Activated T-cell treated with anti-CD3 and anti-CD28 coated beads for 24 hours (primary cell): ENCODE measurements at places on chromosomes 7 and 10.
A peak's percentile ranks its signal among the peaks of the same experiment; 100 is the strongest.

DNA sequence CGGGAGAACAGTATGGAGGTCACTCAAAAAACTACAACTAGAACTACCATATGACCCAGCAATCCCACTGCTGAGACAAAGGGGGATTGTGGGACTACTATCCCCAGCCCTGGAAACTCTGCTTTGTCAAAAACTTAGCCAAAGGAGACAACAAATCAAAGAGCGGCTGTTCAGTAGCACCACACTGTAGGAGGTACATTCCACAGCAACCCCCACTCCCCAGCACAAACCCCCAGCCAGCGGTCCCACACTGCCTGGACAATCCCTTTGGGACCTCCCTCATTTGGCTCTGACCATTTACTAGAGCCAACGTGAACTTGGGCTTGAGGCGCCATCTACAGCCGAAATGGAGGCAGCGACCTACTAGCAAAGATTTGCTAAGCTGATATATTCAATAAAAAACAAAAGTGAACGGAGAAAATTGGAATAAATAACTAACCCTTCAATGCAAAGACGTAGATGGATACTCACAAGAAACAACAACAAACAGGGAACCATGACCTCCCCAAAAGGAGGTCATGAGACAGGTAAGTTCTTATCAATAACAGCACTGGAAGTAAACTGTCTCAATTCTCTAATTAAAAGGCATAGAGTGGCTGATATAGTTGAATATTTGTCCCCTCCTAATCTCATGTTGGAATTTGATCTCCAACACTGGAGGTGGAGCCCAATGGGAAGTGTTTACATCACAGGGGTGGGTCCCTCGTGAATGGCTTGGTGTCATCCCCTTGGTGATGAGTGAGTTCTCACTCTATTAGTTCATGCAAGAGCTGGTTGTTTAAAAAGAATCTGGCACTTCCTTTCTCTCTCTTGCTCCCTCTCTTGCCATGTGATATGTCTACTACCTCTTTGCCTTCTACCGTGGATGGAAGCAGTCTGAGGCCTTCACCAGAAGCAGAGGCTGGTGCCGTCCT is 119.0 kb upstream of the KCNMA1 start:
- DNase-seq, result no peak

GRCh38 chr10:47363781-47364180 is 15.6 kb downstream of the RBP3 start:
- no peak for DNase-seq

GRCh38 chr10:58715061-58715460 is 202.4 kb downstream of the BICC1 start:
- DNase-seq, result no peak

GRCh38 chr7:8435095-8435494 is 1.7 kb downstream of the NXPH1 start:
- DNase-seq, result no peak

GRCh38 chr10:6918305-6918704 is 338.2 kb upstream of the PRKCQ start:
- DNase-seq, result peak; percentile 61

GRCh38 chr10:103660364-103661197 is 167.1 kb downstream of the NEURL1 start:
- no peak for DNase-seq

- no peak for DNase-seq
These were observed 59.4 kb downstream of the SHH start for GRCh38 chr7:155752756-155753445.

GRCh38 chr10:63819753-63820329 is 298.6 kb downstream of the REEP3 start:
- no peak for DNase-seq

GRCh38 chr10:48817141-48817540 is 122.5 kb downstream of the LRRC18 start:
- no peak for DNase-seq

DNA sequence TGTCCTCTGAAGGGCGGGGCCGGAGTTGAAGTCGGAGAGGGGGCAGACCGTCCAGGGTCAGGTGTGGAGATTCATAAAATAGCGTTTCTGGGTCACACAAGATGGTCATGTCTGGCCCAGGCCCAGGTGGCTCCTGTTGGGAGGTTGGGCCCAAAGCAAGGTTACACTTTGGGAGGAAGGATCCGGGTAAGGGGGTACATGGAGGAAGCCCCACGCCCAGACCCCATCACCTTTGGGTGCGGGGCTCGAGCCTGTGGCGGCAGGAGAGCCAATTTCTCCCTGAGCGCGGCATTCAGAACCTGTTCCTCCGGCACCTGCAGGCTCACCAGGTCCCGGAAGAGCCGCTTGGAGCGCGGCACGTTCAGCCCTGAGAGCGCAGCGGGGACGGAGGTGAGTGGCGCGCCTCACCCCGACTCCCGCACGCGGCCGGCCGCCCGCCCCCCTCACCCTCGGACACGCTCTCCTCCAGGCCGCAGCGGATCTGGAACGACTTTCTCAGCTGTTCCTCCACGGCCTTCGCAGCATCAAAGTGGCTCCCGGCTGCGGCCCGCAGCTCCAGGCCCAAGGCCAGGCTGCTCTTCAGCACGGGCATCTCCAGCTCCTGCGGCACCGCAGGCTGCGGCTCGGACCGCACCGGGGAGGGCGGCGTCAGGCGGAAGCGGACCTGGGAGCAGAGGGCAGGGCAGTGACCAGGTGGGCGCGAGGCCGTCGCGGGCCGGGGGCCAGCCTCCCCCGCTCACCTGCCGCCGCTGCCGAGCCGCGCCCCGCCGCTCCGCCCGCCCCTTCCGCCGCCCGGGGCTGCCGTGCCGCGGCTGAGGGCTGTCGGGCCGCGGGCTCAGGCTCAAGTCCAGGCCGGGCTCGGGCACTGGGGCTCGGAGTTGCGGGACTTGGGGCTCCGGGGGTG is 644 bp downstream of the PPP1R35 start:
- peak; percentile 36 for DNase-seq

DNA sequence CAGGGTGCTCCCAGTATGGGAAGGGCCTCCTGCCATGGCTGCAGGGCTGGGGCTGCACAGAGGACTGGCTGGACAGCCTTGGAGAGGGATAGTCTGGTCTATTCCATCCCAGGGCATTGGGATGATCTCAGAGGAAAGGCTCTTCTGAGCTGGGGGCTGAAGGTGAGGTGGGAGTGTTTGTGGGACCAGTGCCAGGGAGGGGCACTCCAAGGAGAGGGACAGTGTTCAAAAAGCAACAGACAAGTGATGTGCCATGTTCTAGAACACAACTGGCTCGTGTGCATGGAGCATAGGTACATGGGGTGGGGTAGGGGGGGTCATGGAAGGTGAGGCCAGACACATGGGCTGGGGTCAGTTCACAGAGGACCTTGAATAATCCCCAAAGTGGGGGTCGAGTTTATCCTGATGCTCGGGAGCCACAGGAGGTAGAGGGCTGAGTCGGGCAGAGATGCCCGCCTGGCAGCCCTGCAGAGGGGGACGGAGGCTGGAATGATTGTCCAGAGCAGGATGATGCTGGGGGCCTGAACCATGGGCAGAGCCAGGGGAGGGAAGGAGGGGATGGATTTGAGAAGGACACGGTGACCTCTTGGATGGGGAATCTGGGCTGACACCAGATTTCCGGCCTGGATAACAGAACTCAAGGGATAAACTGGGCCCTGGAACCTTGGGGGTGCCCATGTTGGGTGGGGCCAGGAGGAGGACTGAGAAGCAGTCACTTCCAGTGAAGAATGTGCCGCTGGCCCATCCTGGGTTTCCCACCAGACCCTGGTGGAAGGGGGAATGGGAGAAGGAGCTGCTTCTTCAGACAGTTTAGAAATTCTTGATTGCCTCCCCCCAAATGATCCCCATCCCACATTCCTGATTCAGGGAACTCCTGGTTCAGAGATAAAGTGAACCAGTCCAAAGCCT is 50.4 kb downstream of the NEURL1 start:
- no peak for DNase-seq

GRCh38 chr7:36606976-36607720 is 117.1 kb downstream of the AOAH start:
- no peak for DNase-seq

DNA sequence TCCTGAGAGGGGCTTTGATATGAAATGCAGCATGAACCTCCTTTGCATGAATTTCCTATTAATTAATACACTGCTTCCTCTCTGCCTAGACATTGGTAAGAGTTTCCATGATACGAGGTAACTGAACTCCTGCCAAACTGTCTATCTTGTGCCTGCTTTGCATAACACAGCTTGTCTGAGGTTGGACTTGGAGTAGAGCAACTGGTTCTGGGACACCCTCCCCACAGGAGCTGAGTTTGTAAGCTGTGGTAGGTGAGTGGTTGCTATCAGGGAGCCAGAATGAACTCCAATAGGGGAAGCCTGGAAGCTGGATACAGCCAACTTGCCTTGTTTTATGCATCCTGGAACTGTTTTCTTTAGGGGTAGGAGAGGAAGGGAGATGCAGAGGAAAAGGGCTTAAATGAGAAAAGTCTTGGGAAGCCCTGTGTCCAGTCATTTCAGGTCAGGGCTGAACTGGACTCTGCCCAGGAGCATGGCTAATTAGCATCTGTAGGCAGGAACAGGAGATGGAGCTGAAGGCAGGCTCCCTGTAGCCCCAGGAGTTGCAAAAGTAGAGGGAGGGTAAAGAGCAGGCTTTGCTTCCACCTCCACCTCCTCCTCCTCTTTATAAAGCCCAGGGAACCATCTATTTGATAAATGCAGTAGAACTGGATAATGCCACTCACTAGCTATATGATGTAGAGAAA is 73.2 kb upstream of the GPR158 start:
- no peak for DNase-seq

GRCh38 chr7:2299131-2299829 is 15.0 kb downstream of the SNX8 start:
- DNase-seq, result no peak

- no peak for DNase-seq
These were observed 897.8 kb downstream of the SORCS3 start for GRCh38 chr10:105538874-105539273.

DNA sequence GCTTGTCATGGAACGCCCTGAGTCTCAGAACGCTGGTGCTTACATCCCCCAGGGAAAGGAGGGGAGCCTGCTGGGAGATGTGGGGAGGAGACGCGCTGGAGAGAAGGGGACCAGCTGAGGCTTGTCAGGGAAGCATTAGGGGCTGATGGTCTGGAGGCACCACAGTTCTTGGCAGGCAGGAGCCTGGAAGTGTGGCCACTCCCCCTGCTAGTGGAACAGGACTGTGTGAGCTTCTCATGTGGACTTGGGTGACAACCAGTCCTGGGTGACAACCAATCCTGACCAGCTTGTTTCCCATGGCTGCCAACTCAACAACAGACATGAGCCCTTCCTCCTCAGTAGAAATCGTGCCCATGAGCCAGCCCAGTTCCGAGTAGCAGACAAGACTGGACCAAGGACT is 87.8 kb downstream of the SPDYE5 start:
- no peak for DNase-seq

DNA sequence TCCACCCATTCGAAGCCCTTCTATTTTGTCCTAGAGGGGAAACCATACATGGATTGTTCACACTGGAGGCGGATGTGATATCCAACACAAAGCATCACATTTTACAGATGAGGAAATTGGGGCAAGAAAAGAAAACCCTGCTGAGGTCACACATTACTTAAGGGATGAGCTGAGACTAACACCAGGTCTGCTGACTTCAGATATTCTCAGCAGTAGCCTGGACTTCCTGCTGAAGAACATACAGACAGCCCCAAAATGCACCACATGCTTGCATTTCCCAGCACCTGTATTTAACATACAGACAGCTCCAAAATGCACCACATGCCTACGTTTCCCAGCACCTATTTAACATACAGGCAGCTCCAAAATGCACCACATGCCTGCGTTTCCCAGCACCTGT is 11.2 kb downstream of the GIMAP5 start:
- DNase-seq, result no peak

GRCh38 chr10:126673565-126673964 is 3.1 kb upstream of the C10orf90 start:
- no peak for DNase-seq

GRCh38 chr7:47836503-47837202 is 111.6 kb downstream of the PKD1L1 start:
- no peak for DNase-seq

GRCh38 chr10:47248386-47249090 is 51.5 kb upstream of the GDF10 start:
- no peak for DNase-seq

DNA sequence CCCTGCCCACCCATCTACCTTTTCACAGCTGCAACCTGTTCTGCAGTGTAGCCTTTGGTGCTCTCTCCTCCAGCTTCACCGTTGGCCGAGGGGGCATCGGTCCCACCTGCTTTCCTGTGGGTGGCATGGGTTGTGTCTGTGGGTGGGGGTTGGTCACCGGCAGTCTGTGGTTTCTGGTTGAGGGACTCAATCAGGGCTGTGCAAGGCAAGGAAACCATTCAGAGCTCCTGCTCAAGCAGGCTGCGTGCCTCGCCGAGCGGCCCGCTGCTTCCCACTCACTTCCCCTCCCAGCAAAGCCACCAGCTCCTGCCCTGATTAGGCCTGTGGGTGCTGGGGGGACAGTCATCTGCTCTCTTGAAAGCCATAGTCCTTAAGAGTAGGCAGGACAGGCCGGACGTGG is 9.8 kb downstream of the DNAJB12 start:
- DNase-seq, result no peak

- no peak for DNase-seq
These were observed 10.6 kb downstream of the HACD1 start for GRCh38 chr10:17606547-17607040.

DNA sequence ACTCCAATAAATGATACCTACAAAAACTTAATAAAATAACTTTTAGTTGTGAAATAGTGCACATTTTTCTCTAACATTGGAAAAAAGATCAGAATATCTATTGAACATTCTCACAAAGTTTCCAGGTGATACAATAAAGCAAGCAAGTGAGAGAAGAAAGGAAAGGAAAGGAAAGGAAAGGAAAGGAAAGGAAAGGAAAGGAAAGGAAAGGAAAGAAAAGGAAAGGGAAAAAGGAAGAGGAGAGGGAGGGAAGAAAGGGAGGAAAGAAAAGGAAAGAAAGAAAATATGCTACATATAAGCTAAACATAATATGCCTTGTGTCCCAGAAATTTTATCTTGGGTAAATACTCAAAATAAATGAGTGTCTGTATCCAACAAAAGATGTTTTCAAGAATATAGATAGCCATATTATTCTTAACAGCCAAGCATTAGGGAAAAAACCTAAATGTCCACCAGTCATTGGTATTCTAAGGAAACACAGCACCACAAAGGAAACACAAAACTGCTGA is 510.2 kb upstream of the ZWINT start:
- DNase-seq, result no peak

- no peak for DNase-seq
These were observed 7.2 kb downstream of the C10orf90 start for GRCh38 chr10:126663328-126663727.

DNA sequence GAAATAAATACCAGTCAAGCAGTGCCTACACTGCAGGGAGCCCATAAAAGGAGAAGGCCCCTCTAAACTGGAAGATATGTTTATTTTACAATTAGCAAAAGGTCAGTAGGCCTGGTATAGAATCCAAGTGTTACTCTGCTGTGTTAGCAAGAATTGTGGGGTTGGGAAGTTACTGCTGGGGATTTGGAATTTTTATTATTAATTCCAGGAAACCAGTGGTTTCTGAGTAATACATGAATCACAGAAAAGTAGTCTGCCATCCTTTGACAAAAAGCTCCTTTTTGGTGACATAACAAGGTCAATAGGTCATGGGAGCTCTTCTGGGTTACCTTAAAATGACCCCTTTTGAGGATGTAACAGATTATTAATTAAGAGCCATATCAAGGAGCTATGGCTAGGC is 67.4 kb downstream of the ZNF92 start:
- DNase-seq, result no peak
